Peyer's patch (tissue), 4 donors: ENCODE measurements at places on chromosomes 4 and X.

DNA sequence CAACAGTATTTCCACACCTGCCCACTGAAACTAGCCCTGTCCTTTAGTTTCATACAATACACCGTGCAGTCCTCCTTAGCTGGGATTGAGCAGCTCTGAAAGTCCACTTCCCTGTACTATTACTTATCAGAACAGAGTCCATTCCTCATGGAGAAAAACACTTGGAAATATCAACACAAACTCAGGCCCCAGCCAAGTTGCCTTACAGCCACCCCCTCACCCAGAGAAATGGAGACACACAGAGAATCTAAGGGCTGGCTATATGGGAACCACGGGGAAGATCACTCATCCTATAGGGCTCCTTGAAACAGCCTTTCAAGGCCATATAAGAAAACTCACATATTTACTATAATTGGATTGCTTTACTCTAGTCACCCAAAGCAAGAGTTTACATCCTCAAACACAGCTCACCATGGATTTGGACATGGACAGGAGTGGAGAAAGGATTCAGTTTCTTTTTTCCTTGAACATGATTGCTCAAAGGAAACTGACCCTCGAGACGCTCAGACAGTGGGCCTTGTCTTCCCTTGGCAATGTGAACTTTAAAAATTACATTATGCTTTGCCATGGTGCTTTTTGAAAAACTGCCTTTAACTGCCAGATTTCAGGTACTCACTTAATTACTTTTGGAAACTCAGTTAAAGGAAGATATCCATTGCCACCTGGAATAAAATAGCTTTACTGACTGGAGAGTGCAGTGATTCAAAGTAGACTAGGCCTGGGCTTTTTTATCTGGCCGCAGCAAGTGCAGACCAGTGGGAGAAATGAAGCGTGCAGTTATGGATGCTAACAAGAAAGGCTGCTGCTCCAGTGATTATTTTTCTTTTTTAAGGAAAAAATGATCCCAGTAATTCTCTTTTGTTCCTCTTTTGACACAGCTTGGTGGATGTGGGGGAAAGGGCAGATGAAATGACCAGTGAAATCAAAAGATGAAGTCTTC, 1.6 kb downstream of the SCARB2 start:
- no peak for DNase-seq

DNA sequence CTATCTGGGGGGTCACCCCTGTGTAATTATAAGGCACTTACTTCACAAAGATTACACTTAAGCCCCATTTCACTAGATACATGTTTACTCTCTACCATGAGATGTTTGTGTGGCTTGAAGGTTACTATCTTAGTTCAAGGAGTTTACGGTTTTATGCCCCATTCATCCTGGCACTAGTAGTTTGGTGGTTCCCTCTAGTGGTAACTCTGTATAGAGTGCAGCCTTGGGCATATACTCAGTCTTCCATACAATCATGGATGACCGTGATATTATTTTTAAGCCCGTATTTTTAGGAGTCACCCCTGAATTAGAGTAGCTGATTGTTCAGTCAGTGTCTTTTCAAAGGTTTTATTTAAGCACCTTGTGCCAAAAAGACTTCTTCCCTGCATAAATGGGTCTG, 109.9 kb upstream of the FAM47C start:
- no peak for DNase-seq

GRCh38 chr4:122824616-122825015, 2.0 kb upstream of the FGF2 start:
- DNase-seq = no peak

- DNase-seq = peak; percentile 52
Measured at GRCh38 chr4:121156822-121157769, 7.0 kb downstream of the TNIP3 start.

DNA sequence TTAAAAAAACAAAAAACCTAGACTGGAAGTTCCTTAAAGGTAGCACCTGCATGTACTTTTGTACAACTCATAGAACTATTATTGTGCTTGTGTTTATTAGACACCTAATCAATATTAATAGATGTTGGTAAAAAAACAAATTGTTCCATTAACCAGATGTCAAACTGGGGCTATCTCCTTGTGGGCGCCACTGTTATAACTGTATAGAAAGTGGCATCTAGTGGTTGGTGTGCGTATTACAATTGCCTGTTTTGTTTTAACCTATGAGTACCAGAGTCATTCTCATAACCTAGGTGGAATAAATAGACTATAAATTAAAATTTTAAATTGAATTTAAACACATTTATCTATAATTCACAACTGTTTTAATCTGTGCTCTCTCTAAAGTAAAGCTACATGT, 97.4 kb downstream of the COL4A5 start:
- DNase-seq = no peak

DNA sequence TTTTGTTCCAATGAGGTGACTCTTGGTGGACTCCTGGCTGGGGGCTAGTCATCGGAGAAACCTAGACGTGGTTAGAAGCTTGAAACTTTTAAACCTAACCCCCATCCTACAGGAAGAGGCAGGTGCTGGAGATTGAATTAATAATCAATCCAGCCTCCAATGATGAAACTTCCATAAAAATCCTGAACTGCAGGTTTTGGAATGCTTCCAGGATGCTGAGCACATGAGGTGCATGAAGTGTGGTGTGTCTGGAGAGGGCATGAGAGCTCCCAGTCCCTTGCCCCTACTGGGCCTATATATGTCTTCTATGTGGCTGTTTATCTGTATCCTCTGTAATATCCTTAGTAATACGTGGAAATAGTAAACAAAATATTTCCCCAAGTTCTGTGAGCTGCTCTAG, 90.7 kb upstream of the PDHA2 start:
- no peak for DNase-seq

- DNase-seq = no peak
Measured at GRCh38 chr4:173254646-173255045, 79.5 kb downstream of the HMGB2 start.

DNA sequence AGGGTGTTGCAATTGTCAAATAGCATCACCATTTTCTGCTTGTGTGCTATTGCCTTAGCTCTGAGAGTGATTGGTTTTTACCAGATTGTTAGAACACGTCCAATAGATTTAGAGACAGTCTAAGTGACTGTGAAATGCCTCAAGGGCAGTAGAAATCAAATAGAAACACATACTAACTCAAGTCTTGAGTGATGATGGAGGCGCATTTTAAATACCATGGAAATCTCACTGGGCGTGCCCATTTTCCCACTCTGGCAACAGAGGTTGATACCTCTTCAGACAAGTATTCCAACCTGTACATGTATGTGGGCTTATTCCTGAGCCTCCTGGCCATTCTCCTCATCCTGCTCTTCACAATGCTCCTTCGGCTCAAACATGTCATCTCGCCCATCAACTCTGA, 7.2 kb downstream of the SERTM2 start:
- no peak for DNase-seq

GRCh38 chrX:53072418-53073114, 9.6 kb upstream of the TSPYL2 start:
- DNase-seq = no peak

DNA sequence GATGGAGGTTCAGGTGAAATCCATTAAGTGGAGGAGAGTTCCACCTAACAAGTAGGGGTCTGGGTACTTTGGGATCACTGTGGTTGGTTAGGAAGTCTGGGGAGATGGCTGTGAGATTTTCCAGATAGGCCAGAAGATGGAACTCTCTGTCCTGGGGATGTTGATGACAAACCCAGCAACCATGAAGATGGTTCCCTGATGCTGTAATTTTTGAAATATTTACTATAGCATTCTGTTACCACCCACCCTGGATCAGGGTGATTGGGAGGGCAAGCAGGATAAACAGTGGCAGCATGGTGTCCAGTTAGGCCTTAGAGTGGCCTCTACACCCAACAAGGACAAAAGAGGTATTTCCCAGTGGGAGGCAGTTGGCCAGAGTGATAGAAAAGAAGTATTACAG, 15.9 kb upstream of the NELFA start:
- no peak for DNase-seq

DNA sequence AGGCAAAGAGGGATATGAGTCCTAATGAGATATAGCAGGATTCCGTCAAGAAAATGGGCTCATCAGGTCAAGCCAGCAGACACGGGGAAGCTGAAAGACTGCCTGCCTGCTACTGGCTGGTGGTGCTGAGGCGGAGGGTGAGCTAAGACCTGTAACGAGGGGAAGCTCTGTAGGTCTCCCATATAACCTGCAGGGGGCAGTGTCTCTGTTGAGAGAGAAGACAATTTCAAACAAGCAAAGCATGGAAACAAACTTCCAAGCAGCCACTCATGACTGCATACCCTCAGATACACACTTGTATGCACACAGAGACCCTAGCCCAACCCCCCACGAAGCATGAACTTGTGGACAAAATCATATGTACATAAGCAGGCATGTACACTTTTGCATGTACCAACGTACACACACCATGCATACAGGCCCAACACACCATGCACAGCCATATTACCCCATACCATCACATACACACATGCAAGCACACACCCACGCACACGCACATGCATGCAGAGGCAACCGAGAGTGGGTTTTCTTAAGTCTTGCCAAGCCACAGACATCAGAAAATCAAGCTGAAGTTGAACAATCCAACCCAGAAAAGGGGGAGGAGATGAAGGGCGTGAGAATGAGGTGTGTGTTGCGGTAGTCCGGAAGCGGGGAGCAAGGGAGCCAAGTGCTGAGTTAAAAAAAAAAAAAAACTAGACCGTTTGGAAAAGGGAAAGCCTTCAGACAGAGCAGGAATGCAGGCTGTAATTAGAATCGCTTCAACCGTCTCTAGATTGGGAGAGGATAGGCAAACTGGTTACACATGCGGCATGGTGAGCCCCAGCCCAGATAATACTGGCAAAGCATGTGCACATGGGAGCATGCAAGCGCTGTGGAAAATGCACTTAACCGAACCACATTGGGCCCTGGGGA, 71.0 kb downstream of the PJA1 start:
- DNase-seq = peak; percentile 61

DNA sequence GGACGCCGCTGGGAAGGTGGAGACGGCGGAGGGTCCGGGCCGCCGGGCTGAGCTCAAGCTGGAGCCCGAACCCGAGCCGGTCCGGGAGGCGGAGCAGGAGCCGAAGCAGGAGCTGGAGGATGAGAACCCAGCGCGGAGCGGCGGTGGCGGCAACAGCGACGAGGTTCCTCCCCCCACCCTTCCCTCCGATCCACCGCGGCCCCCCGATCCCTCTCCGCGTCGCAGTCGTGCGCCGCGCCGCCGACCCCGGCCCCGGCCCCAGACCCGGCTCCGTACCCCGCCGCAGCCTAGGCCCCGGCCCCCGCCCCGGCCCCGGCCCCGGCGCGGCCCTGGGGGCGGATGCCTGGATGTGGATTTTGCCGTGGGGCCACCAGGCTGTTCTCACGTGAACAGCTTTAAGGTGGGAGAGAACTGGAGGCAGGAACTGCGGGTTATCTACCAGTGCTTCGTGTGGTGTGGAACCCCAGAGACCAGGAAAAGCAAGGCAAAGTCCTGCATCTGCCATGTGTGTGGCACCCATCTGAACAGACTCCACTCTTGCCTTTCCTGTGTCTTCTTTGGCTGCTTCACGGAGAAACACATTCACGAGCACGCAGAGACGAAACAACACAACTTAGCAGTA, 483 bp downstream of the USP27X start:
- DNase-seq = no peak
